ENCODE measurements at places on chromosomes 13 and 19.

DNA sequence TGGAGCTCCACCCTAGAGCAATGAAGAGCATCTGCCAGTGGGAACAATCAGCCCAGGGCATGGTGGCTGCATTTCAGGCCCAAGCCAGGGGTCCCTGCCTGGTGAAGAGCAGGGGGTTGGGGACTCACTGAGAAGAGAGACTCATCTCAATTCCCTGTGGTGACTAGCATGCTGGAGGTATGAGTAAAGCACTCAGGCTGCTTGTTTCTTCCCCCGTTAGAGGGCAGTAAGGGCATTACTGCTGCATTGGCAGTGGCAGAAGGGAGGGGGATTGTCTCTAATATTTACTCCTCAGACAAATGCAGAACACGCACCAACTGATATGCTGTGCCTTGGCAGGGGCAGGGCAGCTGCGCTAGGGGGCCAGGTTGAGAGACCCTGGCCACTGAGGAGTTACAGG lies 329.1 kb downstream of the SLITRK5 start:
- DNase-seq = no peak

GRCh38 chr13:98389319-98389718 lies 187.6 kb downstream of the STK24 start:
- DNase-seq = no peak

DNA sequence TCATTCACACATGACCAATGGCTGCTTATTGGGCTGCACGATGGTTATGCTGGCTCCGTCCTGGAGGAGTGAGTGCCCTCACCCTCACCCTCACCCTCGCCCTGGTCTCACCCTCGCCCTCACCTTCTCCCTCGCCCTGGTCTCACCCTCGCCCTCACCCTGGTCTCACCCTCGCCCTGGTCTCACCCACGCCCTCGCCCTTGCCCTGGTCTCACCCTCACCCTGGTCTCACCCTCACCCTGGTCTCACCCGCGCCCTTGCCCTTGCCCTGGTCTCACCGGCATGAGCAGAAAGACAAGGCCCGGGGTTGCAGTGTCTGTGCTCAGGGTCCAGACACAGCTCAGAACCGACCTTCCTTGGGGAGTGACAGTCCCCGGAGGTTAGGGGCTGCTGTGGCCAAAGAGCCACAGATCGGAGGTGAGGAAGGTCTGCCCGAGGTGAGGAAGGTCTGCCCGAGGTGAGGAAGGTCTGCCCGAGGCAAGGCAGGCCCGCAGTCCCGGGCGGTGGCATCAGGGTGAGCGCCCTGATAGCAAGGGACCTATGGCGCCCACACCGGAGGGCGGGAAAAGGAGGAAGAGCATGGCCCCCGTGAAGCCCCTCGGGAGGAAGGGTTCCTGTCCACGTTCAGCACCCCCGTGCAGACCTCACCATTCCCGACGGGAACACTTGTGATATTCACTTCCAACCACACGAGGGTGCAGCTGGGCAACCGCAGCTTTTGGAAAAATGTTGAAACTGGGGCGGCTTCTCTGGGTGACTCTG lies 65.6 kb downstream of the MCF2L start:
- DNase-seq = peak; percentile 81

GRCh38 chr13:95115525-95115924 lies 185.7 kb downstream of the ABCC4 start:
- no peak for DNase-seq

DNA sequence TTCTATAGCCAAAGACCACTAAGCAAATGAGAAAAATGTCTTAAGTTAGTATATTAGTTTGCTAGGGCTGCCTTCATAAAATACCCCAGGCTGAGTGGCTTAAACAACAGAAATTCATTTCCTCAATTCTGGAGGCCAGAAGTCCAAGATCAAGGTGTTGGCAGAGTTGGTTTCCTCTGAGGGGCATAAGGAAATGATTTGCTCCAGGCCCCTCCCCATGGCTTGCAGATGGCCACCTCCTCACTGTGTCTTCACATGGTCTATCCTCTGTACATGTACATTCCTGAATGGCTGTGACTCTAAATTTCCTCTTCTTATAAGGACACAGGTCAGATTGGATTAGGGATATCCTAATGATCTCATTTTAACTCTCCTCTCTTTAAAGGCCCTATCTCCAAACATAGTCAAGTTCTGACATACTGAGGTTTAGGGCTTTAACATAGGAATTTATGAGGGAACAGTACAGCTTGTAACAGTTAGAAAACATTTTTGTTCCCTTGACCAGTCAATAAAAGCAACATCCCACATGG lies 307.4 kb downstream of the DIAPH3 start:
- DNase-seq = no peak

GRCh38 chr13:111491021-111491420 lies 170.6 kb downstream of the TEX29 start:
- DNase-seq = no peak
